ENCODE measurements at places on chromosomes 1 and 21.

GRCh38 chr1:58966103-58966916 lies 182.5 kb upstream of the JUN start:
- no peak for DNase-seq

DNA sequence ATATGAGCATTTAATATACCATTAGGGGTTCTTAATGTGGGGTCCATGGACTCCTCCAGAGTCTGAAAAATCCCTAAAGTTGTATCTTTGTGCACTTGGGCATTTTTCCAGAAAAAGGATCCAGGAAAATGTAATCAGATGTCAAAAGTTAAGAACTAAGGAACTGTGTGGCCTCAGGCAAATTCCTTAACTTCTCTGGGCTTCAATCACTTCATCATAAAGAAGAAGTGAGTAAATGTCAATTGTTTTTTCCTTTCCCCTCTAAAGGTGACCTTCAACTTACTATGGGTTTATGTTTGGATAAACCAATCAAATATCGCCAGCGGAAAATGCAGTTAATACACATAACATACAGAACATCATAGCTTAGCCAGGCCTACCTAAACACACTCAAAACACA lies 2.5 kb downstream of the MAD2L2 start:
- DNase-seq: no peak

DNA sequence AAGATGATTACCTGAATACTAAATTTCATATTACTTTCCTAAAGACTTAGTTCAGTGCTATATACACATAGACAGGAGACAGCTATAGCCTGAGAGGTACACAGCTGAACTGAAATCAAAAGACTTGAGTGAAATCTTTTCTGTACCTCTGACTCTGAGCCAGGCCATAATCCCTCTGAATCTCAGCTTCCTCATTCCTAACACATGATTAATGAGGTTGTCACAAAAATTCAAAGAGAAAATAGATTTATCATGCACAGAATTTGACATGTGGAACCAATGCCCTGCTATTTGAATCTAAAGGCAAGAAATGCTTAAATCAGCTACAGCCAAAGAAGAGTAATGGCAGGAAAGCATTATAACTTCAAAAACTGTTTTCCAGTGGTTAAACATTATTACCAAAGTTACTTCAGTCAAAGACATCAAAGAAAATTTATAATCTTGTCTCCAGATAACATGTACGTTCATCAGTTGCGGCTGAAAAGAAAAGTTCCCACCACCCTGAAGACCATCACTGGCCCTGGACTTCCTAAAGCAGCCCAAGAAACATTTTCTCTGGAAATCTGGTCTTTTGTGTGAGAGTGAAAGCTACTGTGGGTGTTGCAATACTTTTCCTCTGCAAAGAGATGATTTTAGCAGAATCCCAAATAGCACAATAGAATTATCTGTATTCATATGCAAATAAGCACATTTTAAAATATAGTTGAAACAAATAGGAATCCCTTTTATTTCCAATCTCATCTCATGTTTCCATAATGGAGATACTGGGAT lies 13.8 kb upstream of the ATP1A1 start:
- no peak for DNase-seq

GRCh38 chr1:184954232-184954995 lies 19.9 kb downstream of the NIBAN1 start:
- no peak for DNase-seq

GRCh38 chr1:160800645-160801408 lies 4.9 kb downstream of the LY9 start:
- no peak for DNase-seq

Measured in activated CD4-positive, alpha-beta T cell treated with anti-CD3 and anti-CD28 coated beads for 4 hours (primary cell).